ENCODE measurements at places on chromosomes 5 and 9.

DNA sequence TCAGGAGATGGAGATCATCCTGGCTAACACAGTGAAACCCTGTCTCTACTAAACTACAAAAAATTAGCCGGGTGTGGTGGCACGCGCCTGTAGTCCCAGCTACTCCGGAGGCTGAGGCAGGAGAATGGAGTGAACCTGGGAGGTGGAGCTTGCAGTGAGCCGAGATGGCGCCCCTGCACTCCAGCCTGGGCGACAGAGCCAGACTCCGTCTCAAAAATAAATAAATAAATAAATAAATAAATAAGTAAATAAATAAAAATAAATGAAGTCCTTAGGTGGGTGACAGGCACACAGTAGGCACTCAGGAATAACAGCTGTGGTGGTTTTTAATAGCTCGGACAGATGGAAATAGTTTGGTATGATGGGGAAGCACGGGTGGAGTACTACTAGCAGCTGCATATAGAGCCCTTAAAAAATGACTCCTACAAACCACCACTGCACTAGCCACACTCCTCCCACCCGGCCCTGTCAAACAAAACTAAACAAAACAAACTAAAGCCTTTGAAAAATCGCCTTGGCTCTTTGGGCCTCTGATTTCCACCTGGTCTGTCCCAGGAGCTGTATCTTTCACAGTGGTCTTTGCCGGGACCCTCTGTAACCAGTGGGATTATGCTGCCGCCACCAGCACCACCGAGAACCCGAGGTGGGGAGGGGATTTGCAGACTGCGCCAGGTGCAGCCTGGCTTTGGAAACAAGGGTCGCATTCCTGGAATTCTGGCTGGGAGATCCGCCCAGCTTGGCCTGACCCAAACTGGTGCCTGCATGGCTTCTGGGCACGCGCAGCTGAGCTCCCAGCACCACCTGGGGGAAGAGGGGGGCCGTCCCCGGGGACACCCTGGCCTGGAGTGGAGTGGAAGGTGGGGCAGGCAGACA is 5.1 kb upstream of the WDR5 start:
- DNase-seq: no peak

DNA sequence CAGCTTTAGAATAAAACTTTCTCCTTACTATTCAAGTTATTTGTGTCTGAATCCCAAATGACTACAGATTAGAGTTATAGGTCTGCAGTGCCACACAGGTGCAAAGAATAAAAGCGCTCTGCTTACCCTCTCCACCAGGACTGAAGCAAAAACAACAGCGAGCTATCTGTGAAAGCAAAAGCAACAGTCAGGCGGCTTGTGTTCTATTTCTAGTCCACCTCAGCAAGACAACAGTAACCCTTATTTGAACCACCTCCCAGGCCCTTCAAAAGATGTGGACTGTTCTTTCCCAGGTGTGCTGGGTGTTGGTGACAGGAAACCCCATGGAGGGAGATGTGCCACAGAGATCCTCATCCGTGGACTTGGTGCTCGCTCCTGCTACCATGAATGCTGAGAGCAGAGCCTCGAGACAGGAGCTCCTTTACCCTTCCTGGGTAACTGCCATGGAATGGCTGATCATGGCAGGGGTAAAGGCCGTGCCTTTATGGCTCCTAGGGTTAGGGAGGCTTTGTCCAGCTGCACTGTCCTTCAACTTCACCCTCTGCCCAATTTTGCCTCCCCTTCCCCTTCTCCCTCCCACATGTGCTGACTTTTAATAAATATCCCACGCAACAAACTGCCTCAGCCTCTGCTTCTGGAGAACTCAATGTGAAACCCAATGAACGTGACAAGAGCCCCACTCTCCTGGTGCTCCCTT is 108.6 kb downstream of the SERINC5 start:
- no peak for DNase-seq

DNA sequence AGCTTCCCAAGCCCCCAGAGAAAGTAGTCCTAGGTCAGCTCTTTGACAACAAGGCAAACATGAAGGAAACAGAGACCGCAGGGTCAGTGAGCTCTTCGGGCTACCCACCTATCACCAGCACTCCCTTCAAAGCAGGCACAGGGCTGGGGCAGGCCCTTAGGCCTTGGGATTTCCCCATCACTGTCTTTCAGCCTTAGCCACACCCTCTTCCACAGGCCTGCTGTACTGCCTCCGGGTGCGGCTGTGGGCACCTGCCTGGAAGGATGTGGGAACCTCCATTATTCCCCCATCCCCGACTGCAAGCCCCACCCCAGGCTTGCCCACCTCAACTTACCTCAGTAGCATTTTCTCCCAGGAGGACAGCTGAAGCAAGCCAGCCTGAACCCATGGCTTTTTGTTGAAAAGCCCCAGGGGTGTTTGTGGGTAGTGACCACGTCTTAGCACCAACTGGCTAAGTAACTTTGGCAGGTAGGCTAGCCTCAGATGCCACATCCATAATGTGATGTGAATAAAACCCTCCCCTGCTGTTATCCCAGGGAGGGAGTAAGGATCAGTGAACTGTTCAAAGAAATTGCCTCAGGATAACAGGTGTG is 100.2 kb downstream of the PIK3R1 start:
- DNase-seq: no peak

DNA sequence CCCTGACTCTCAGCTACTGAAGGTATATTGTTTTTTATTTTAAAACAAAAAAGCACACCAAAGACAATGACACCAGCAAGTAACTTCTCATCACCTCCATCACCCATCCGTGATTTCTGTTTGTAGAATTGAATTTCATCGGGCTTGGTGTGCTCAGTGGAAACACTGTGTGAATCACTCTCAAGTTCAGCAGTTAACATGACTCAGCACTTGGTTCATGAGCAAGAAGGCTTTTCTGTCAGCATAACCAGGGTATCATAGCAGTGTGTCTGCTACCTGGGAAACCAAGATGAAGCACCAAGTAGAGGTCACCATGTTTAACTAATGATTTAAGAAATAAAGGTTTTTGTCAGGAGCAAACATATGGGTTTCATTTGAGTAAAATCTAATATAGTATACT is 123.7 kb downstream of the INSYN2B start:
- no peak for DNase-seq

DNA sequence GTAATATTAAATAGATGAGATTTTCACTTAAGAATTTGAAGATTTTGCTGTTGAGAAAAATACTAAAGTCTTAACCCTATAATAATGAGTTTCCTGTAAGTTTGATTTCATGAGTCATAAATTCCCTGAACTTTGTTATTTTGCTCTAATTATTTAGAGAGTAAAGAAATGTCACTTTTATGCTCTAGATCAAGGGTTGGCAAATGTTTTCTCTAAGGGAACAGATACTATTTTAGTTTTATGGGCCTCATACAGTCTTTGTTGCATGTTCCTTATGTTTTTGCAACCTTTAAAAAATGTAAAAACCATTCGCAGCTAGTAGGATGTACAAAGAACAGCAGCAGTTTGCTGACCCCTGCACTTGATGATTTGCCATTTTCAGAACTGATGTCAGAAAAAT is 480 bp upstream of the TXNDC8 start:
- no peak for DNase-seq

- DNase-seq: no peak
Observed at GRCh38 chr9:29060041-29060440, 1486.8 kb upstream of the C9orf72 start.

DNA sequence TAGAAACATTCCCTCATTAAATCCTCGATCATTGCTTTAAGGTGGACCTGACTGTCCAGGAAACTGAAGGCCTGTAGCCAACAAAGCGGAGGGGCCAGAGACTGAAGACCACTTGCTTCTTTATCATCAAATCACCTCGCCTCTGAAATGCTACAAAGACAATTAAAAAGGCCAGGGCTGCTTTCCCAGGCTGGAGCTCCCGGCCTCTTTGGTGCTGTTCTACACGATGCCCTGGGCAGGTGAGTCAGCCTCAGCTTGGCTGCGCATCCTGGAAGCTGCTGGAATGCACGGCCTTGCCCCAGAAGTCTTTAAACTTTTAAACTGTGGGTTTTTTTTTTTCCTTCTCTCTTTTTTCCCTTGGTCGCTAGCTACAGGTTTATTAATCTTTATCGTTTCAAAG is 46.5 kb downstream of the SH3PXD2B start:
- no peak for DNase-seq

DNA sequence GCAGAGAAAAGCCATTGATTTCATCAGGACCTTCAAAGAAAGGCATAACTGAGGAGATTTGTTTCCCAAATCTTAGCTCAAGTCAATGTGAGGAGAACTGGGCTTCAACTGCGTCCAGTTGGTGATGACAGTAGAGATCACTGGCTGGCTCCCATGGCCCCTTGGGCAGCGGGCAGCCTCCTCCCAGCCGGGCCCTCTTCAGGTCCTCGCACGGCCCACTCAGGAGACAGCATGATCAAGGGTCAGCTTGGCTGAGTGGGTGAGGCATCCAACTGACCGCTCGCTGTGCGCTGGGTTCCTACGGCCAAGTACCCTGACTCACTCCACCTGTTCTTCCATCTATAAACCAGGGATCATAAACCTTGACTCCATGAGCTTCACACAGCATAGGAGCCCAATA is 274.0 kb downstream of the NSG2 start:
- no peak for DNase-seq

- no peak for DNase-seq
Observed at GRCh38 chr9:105883847-105884246, 189.5 kb downstream of the TMEM38B start.

- DNase-seq: no peak
Observed at GRCh38 chr9:120264528-120264927, 315.4 kb downstream of the CDK5RAP2 start.

GRCh38 chr5:179796877-179797608 is 3.3 kb downstream of the LTC4S start:
- DNase-seq: no peak

DNA sequence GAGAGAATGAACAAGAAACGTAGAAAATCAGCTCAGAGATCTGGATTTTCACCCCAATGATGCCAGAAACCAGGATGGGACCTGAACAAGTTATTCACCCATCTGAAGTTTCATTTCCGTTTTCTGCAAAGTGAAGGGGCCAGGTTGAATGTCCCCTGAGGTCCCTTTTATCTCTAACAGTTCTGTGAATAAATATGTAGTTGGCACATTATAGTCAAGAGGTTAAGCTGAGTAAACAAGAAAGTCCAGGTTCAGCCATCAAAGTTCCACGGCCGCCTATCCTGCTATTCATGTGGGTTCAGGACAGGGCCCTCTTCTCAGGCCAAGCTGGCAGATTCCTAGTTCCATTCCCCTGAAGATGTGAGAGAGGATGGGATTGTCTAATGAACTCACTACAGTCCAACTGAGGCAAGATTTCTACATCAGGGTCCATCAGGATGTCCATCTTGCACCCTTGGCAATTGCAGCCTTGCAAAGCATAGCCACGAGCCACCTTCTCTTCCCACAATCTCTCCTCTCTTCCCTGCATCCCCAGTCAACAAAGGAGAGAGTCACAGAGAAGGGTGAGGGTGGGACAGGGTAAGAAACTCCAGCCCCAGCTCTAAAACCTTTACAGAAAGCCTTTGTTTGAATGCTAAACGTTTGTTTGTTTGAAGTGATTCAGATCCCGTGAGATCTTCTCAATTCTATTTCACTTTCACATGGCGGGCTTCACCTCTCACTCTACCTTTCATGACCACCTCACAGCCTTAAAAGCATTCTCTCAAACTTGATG is 311.0 kb downstream of the SLIT3 start:
- no peak for DNase-seq

DNA sequence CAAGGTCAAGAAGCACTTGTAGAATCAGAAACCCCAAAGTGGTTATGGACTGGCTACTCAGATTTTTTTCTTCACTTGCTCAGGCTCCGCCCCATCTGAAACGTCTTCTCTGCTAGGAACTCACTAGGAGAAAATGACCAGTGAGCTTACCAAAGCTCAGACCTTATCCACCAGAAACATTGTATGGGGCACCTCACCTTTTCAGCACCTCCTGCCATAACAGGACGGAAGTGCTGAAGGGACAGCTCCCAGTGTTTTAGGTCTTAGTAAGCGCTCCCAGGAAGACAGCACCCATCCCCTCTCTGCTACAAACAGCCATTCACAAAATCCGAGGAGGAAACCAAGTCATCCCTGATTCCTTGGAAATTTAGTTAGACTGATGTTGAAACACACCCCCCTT is 1.2 kb upstream of the GABRA1 start:
- no peak for DNase-seq

GRCh38 chr9:73160868-73161267 is 9.2 kb downstream of the ANXA1 start:
- DNase-seq: no peak

GRCh38 chr9:20623021-20623747 is 885 bp upstream of the MLLT3 start:
- DNase-seq: peak; percentile 32

DNA sequence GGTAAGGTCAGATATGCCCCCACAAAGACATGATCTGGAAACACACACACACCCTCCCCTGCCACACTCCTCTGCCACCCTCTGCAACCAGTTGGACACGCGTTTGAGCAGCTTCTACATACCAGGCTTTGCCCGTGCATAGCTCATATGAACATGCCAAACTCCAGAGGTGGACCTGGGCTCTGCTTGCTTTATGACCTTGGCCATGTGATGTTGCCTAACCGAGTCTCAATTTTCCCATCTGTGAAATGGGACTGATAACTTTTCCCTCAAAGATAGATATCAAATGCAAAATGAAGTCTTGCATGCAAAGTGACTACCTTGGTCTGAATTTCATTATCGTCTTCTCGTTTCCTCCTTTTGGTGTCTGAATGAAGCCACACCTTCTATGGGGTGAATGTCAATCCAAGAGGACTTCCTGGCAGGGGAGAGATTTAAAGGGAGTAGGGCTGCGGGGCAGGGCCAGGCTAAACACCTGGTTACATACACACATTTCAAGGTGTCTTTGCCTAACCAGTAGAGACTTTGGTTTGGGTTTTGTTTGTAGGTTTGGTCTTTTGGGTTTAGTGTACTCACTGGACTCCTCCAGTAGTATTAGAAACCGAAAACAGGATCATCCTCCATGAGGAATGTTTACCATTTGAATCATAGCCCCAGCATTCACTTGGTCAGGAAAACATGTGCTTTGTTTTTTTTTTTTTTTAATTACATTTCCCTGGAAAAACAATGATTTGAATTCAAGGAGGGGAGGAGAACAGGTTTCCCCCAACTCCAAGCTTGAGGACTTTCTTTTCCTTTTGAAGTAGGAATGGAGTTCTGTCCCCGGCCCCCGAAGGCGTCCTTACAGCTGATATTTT is 63.2 kb downstream of the COL27A1 start:
- DNase-seq: no peak

- DNase-seq: peak; percentile 65
Observed at GRCh38 chr9:35903049-35903448, 3.0 kb upstream of the HRCT1 start.
